ENCODE measurements at places on chromosomes 3 and 15. TPM values are rescaled to one million over a fixed set of nuclear protein-coding genes. Genes with fewer than 3 reads are reported as not detected.

GRCh38 chr3:37645517-37646380 lies 215.9 kb upstream of the CTDSPL start:
- DNase-seq = no peak

- DNase-seq = no peak
Observed at GRCh38 chr3:71906976-71907375, 122.0 kb upstream of the PROK2 start.

Gene ARRDC4
- 0.56 TPM for total RNA-seq

- DNase-seq = no peak
Observed at GRCh38 chr15:89391685-89392257, 57.1 kb upstream of the POLG start.

DNA sequence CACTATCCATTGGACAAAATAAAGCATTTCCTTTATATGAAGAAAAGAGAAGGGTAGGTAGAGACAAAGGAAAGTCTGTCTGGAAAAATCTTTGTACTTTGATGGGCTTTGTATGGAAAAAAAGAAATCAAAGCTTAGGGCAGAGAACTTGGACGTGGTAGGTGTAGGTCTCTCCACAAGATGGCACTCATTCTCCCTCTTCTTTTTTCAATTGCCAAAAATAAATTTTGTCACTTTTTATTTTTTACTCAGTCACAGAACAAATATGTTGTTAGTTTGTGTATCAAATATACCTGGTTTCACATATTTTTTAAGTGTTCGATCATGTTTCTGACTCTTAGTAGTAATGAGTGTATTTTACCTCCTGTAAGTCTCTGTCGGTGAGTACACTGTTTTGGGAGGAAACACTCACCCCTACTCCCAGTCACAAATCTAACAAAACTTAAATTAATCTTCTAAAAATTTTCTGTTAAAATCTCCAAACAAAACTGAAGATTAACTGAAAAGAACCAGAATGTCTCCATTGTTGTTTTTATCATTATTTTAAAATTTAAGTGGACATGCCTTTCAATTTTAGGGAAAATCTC lies 415.8 kb upstream of the GOLIM4 start:
- no peak for DNase-seq

Data from activated CD4-positive, alpha-beta T cell treated with anti-CD3 and anti-CD28 coated beads, Interleukin-2, amount 10 ng/mL, durations not matched to agents 7 days and 5 days (primary cell).